ENCODE measurements at places on chromosomes 3 and 15. TPM values are rescaled to one million over a fixed set of nuclear protein-coding genes. Genes with fewer than 3 reads are reported as not detected.

DNA sequence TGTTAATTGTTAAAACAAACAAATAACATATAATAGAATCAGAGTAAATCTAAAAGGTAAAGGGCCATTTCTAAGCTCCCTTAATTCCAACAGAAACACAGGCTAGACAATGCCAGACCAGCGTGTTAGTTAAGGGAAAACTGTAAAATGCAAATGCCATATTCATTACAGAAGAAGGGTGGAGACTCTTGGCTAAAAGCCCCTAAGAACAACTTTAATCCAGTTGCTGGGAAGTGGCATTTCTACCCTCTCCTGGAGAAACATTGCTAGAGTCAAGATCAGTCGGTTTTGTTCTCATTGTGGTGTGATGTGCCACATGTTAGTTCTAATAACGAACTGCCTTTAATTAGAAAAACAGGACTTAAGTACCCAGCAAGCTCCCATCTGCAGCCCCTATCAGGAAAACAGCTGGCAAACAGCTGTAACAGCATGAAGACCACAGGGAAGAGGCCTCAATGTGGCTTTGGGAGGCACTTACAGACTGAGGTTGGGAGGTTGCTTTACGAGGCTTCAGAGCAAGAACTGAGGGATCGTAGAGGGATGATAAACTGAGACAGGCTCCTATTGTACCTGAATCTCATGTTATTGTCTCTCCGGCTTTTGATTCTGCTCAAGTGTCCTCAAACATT, 1134.8 kb downstream of the ROBO1 start:
- H3K27ac ChIP-seq = no peak overlapping the region
- no peak for DNase-seq
- H3K4me1 ChIP-seq = no peaks in the 10 kb centered on the region
- H3K27me3 ChIP-seq = no peaks in the 10 kb centered on the region
- no peak overlapping the region for H3K4me3 ChIP-seq

- H3K27me3 ChIP-seq = peaks cover 2% of the 10 kb centered on the region
- peaks cover 4% of the 10 kb centered on the region for H3K4me1 ChIP-seq
- no peak overlapping the region for H3K4me3 ChIP-seq
- no peaks in the 10 kb centered on the region for H3K36me3 ChIP-seq
- no peak overlapping the region for H3K27ac ChIP-seq
Measured at GRCh38 chr15:82569834-82570233, 29.6 kb upstream of the RPS17 start.

GRCh38 chr3:65330072-65330471, 642.3 kb upstream of the ADAMTS9 start:
- H3K4me1 ChIP-seq = no peaks in the 10 kb centered on the region
- DNase-seq = no peak
- H3K27me3 ChIP-seq = no peaks in the 10 kb centered on the region
- H3K4me3 ChIP-seq = no peak overlapping the region

The ETFA gene
- total RNA-seq = 295 TPM

DNA sequence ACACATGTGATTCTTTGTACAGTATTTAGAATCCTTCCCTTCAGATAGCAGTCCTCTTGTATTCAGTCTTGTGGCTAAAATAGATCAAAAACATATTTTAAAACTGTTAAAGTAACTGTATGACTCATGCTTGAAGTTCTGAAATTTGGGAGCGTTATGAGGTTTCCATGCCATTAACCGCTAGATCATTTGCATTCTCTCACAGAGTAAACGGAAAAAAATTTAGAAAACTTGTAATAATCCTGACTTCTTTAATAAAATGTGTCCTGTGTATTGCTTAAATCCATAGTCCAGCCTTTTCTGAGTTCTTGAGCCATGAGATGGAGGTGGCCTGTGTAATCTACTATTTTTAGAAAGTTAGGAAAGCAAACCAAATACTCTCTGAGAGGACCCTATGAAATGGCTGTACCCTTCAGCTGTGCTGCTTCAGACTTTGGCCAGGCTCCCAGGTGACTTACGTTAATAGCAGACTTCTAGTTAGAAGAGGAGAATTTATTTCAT, 33.8 kb downstream of the MBNL1 start:
- peak overlapping the region; percentile 70 for H3K4me3 ChIP-seq
- H3K4me1 ChIP-seq = peaks cover 54% of the 10 kb centered on the region
- peak overlapping the region; percentile 94 for H3K27ac ChIP-seq
- H3K27me3 ChIP-seq = no peaks in the 10 kb centered on the region
- peaks cover 8% of the 10 kb centered on the region for H3K36me3 ChIP-seq

DNA sequence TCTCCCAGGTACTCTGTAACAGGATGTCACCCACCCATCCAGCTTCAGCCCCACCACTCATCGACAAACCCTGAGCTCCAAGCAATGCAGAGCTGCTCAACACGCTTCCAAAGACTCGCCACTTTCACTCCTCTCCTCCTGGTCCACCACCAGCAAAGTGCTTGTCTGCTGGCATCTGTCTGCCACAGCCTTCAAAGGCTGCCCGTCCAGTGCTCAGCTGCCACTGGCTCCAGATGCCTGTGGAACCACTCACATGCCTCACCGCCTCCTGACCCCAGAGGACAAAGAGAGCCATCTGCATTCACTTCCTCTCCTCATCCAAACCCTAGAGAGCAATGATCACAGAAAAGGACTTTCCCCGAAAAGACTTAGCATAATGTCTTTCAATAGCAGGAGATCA, 109.5 kb upstream of the OCA2 start:
- peaks cover 48% of the 10 kb centered on the region for H3K36me3 ChIP-seq
- no peak overlapping the region for H3K4me3 ChIP-seq
- H3K4me1 ChIP-seq = no peaks in the 10 kb centered on the region

GRCh38 chr3:46297658-46298423, 55.6 kb downstream of the CCR3 start:
- H3K4me3 ChIP-seq = no peak overlapping the region
- no peak overlapping the region for H3K27ac ChIP-seq
- H3K4me1 ChIP-seq = no peaks in the 10 kb centered on the region
- no peaks in the 10 kb centered on the region for H3K27me3 ChIP-seq
- no peaks in the 10 kb centered on the region for H3K36me3 ChIP-seq

The MST1R gene
- total RNA-seq = 1.7 TPM

DNA sequence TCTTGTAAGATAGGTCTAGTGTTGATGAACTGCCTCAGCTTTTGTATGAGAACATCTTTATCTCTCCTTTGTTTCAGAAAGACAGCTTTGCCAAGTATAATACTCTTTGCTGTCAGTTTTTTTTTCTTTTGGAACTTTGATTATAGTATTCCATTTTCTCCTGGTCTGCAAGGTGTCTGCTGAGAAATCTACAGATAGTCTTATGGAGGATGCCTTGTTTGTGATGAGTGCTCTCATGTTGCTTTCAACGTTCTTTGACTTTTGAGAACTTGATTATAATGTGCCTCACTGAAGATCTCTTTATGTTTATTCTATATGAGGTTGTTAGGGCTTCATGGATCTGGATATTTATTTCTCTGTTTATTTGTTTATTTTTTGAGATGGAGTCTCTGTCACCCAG, 60.3 kb downstream of the DOCK3 start:
- H3K27ac ChIP-seq = no peak overlapping the region
- no peaks in the 10 kb centered on the region for H3K27me3 ChIP-seq
- no peaks in the 10 kb centered on the region for H3K36me3 ChIP-seq
- no peak for DNase-seq

DNA sequence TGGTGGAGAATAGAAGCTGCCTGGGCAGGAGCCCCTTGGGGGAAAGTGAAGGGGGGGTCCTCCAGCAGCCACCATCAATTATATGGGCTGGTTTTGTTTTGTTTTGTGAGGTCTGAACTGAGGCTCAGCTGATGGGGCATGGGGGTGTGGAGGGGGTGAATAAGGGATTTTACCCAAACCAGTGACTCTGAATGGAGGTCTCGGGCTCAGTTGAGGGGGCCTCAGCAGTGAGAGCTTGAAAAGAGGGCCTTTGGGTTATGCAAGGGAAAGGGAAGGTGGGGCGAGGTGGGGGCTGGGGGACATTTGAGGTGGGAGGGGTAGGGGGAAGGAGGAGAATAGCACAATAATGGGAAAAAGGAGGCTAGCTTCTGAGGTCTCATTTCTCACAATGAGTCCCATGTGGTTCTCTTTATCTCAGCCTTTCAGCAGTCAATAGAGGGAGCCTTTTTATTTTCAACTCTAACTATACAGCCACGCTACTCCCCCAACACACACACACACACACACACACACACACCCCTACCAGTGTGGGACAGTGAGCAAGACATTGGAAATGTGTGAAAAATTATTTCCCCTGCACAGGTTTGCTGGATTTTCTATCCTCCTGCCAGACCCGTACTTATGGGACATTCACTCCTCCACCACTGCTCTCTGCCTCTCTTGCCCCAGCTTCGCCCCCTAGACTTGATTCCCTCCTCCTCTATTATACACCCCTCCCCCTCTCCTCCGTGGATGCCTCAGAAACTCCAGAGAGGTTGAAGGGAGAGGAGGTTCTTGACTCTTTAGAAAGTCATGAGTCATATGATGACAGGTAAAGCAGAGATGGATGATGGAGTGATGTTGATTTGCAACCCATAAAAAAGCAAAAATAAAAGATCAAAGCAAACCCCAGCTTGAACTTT, 96.0 kb downstream of the GTPBP8 start:
- no peaks in the 10 kb centered on the region for H3K27me3 ChIP-seq
- no peak for DNase-seq
- H3K4me1 ChIP-seq = no peaks in the 10 kb centered on the region
- H3K36me3 ChIP-seq = no peaks in the 10 kb centered on the region
- H3K27ac ChIP-seq = no peak overlapping the region

The CCDC54 gene
- total RNA-seq = not detected

- peak overlapping the region; percentile 97 for H3K27ac ChIP-seq
- peak overlapping the region; percentile 73 for H3K4me3 ChIP-seq
- no peaks in the 10 kb centered on the region for H3K27me3 ChIP-seq
Measured at GRCh38 chr15:42273900-42274701, 868 bp upstream of the TMEM87A start.

The ZNF660 gene
- total RNA-seq = 1.2 TPM

GRCh38 chr15:97401970-97402369, 558.5 kb upstream of the ARRDC4 start:
- no peak overlapping the region for H3K27ac ChIP-seq
- H3K4me1 ChIP-seq = no peaks in the 10 kb centered on the region
- no peak for DNase-seq
- H3K36me3 ChIP-seq = no peaks in the 10 kb centered on the region
- H3K4me3 ChIP-seq = no peak overlapping the region
- no peaks in the 10 kb centered on the region for H3K27me3 ChIP-seq

- H3K4me3 ChIP-seq = no peak overlapping the region
- H3K4me1 ChIP-seq = no peaks in the 10 kb centered on the region
- no peak overlapping the region for H3K27ac ChIP-seq
- H3K36me3 ChIP-seq = no peaks in the 10 kb centered on the region
- H3K27me3 ChIP-seq = no peaks in the 10 kb centered on the region
Measured at GRCh38 chr3:71984843-71985613, 200.1 kb upstream of the PROK2 start.

GRCh38 chr15:68983961-68984481, 30.5 kb upstream of the NOX5 start:
- no peak for DNase-seq
- H3K27ac ChIP-seq = no peak overlapping the region
- H3K4me3 ChIP-seq = no peak overlapping the region
- no peaks in the 10 kb centered on the region for H3K4me1 ChIP-seq
- no peaks in the 10 kb centered on the region for H3K36me3 ChIP-seq

Measured in psoas muscle (tissue), 8 donors.